ENCODE measurements at places on chromosomes 12 and 14.

- DNase-seq: no peak
Measured at GRCh38 chr14:22565391-22565945, 23.6 kb downstream of the DAD1 start.

DNA sequence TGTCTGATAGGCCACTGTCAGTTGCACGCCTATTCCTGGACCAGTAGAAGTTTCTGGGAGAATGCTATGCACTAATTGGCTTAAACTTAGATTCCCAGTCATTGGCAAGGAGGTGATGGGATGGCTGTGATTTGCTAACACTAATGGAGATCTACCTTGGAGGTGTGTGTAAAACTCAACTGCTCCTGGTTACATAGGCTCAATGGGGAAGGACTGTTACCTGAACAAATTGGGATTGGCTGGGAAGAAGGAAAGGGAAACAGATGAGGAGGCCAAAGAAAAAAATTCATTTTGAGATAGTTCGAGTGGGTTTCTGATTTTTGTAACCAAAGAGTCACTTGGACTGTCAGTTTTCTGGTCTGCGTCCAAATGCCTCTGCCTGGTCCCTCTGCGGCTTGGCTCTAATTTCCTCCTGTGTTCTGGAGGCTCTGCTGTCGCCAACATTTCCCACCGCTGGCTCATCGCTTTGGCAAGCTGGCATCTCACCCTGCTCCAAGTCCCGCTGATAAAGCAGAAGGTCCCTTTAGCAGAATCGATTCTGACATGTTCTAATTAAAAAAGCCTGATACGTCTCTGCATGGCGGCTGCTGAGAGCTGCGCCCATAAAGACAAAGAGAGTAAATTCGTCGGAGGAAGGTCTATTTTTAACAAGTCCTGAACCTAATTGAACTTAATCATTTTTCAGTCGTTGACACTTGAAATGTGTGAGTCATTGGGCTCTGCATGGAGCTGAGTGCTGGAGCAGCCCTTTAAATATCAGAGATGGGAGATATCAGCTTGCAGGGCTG lies 2.0 kb upstream of the CCDC63 start:
- DNase-seq: no peak

GRCh38 chr14:101552786-101553231 lies 8.5 kb upstream of the DIO3 start:
- DNase-seq: no peak

GRCh38 chr14:73696466-73697400 lies 17.5 kb downstream of the PNMA1 start:
- DNase-seq: no peak

DNA sequence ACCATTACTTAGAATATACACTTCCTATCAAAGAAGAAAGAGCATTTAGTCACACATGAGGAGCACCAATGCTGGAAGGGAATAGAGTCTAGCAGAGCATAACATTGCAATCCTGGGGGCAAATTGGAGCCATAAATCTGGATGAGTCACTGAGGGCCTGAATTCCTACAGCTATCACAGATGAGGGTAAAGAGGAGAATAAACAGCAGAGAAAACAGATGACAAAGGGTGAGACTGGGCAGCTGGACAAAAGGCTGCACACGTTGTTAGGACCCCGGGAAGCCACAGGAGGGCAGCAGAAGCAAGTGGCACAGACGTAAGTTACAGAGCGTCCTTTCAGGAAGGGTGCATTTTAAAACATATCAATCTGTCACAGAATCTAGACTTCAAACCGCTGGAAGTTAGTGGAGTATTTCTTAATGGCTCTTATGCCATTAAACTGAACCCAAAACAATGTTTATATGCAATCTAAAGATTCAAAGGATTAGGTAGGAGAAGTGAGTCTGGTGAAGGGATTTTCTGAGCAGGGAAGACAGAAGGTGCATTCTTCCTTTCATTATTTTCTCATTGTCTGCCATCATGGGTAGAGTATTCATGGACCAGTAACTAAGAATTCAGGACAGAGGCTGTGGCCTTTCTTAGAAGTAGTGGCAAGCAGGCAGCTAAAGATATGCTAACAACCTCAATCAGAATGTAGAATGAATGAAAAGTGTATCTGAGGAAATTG lies 159.8 kb upstream of the DAAM1 start:
- no peak for DNase-seq

GRCh38 chr12:105476616-105477015 lies 146.1 kb downstream of the C12orf75 start:
- no peak for DNase-seq

- no peak for DNase-seq
Measured at GRCh38 chr12:30286345-30286926, 409.2 kb downstream of the IPO8 start.

GRCh38 chr12:104131609-104132008 lies 6.4 kb downstream of the NFYB start:
- DNase-seq: no peak

GRCh38 chr14:22517117-22517720 lies 71.8 kb downstream of the DAD1 start:
- no peak for DNase-seq

DNA sequence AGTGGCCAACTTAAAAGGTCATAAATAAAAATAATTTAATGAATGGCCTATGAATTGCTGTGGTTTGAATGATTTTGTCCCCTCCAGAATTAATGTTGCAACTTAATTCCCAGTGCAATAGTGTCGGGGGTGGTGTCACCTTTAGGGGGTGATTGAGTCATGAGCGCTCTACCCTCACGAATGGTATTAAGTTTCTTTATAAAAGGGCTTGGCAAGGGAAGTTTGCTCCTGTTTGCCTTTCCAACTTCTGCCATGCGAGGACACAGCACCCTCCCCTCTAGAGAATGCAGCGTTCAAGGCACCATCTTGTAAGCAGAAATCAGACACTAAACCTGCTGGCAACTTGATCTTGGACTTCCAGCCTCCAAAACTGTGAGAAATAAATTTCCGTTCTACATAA lies 253.3 kb downstream of the ATXN7L3B start:
- DNase-seq: no peak

- no peak for DNase-seq
Measured at GRCh38 chr12:113299619-113300237, 35.2 kb downstream of the SLC8B1 start.

- no peak for DNase-seq
Measured at GRCh38 chr14:87388946-87389345, 604.0 kb downstream of the GALC start.

DNA sequence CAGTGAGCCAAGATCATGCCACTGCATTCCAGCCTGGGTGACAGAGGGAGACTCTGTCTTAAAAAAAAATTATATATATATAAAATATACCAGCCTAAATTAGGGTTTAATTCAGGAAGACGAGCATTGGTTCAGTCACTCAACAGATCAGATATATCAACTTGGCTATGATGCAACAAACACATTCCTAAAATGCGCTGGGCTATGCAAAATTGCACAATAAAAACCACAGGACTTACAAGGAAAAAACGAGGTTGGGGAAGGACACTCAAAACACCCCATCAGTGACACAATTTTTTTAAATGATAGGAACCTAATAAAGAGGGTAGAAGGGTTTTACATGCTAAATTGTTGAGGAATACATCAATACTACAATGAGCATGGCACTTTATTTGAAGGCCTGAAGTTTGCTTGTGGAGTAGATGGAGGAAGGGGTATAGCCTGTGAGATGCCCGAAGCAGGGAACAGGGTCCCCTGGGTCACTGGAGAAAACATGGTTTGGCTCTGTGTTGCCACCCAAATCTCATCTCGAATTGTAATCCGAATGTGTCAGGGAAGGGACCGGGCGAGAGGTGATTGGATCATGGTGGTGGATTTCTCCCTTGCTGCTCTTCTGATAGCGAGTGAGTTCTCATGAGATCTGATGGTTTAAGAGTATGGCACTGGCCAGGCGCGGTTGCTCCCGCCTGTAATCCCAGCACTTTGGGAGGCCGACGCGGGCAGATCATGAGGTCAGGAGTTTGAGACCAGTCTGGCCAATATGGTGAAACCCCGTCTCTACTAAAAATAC lies 71.2 kb downstream of the TNFAIP2 start:
- DNase-seq: no peak

DNA sequence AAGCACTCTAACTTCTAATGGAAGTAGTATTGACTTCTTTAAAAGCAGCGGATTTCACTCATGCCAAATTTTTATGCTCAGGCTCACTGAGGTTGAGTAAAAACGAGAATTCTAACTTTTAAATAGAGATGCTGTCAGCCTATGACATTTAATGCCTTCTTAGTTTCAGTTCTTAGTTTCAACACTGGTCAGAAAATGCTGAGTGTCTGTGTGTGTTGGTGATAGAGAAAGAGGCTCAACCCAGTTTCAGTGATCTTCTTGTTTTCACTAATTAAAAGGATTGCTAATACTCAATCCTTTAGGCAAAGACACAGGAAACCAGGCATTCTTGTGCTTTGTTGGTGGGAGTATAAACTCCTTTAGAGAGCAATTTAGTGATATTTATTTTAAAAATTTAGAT lies 31.0 kb downstream of the PEBP1 start:
- DNase-seq: no peak

DNA sequence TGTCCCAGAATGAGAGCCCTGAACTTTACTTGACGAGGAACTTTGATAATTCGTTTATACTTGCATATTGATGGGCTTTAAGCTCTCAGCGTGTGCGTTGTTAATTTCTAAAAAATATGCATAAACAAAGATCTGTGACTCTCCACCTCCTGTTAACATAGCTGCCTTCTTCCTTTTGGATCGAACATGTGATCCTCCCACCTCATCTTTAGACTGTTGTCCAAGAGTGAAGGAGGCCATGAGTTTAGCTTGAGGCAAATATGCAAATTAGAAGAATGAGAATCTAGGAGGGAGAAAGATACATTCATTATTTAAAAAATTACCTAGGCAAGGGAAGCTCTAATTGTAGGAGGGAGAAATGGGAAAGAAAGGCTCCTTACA lies 617 bp downstream of the TTC8 start:
- no peak for DNase-seq

DNA sequence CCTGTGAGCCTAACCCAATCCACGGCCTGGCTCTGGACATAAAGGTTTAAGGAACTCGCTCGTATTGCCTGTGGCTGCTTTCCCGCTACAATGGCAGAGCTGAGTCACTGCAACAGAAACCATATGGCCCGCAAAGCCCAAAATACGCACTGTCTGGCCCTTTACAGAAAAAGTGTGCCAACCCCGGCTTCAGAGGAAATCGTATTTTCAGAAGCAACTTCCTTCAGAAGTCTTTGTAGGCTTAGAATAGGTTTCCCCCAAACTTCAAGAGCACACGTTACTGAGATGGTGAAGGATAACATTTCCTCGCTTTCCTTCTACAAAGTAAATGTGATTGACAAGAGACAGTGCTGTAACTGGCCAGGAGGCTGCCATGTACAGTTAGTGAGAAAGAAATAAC lies 34.8 kb upstream of the TESC start:
- DNase-seq: no peak

GRCh38 chr14:41873686-41874317 lies 267.1 kb downstream of the LRFN5 start:
- DNase-seq: no peak

DNA sequence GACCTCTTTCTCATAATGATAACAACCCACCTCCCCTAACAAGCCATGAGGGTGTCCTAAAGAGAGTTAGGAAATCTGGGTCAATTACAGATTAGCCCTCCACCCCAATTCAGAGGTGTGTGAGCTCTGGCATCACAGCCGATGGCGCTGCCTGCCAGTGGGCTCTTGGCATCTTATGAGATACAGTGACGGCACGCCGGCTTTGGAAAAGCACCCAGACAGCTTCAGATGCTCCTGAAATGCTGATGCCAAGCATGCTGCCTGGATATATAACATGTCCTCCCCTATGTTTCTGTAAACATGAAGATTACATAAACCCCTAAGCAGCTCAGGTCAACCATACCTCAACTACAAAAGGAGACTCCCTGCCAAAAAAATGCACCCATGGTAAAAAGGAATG lies 152.6 kb downstream of the TTC7B start:
- DNase-seq: no peak

DNA sequence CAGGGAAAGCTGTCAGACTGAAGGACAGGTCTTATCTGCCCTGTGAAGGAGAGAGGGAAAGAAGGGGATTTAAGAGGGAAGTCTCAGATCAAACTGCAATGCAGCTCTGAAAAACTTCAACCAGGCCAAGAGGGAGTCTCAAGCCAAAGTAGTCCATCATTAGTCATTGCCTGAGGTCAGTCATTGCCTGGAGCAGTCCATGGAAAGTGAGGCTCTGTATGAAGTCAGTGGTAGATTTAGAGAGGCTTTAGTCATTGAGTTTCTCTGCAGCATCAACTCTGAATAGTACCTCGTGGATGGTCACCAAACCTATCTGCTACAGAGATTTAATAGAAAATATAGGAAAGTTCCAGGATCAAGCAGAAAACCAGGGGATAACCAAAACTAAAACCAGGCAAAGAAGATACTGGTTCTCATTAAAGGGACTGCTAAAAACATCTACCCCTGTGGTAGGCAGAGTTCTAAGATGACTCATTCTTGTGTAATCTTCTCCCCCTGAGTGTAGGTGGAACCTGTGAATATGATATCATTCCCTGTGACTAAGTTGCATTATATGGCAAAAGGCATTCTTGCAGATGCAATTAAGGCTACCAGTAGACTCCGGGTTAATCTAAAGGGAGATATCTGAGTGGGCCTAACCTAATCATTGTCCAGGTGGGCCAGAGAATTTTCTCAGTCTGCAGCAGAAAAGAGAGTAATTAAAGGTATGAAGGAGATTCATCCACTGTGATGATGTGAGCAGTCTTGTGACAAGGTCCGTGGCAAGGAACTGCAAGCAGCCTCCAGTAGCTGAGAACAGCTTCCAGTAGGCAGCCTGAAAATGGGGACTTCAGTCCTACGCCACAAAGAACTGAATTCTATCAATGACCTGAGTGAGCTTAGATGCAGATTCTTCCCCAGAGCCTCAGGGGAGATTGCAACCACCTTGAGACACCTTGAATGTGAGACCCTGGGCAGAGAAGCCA lies 123.1 kb downstream of the GALC start:
- no peak for DNase-seq

DNA sequence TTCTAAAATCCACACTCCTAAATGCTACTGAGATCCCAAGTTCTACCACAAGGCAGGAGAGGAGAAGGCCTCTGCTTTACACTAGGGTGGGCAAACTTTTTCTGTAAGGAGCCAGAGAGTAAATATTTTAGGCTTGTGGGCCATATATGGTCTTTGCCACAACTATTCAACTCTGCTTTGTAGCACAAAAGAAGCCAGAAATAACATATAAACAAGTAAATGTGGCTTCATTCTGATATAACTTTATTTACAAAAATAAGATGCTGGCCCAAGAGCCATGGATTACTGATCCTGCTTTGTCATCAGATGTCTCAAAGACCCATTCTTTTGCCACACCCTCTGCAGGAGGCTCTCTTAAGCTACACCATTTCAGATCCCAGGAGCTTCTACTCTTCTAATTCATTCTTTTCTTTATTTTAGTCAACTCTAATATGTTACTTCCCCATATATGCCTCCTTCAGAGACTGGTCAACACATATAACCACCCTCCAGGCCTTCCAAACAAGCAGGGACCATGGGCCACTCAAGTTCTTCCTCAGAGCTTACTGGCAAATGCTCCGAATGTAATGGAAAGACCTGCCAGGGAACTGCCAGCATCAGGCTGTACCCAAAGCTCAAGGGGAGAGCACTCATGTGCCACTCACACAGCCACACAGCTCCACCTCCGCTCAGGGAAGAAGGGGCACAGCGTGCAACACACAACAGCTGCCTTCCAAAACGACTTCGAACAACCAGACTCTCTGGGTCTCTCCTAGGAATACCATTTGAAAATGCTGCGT lies 15.6 kb downstream of the APPL2 start:
- no peak for DNase-seq

GRCh38 chr12:20950248-20950647 lies 139.7 kb downstream of the SLCO1B3 start:
- no peak for DNase-seq
